ENCODE measurements at places on chromosomes 1 and 21.

DNA sequence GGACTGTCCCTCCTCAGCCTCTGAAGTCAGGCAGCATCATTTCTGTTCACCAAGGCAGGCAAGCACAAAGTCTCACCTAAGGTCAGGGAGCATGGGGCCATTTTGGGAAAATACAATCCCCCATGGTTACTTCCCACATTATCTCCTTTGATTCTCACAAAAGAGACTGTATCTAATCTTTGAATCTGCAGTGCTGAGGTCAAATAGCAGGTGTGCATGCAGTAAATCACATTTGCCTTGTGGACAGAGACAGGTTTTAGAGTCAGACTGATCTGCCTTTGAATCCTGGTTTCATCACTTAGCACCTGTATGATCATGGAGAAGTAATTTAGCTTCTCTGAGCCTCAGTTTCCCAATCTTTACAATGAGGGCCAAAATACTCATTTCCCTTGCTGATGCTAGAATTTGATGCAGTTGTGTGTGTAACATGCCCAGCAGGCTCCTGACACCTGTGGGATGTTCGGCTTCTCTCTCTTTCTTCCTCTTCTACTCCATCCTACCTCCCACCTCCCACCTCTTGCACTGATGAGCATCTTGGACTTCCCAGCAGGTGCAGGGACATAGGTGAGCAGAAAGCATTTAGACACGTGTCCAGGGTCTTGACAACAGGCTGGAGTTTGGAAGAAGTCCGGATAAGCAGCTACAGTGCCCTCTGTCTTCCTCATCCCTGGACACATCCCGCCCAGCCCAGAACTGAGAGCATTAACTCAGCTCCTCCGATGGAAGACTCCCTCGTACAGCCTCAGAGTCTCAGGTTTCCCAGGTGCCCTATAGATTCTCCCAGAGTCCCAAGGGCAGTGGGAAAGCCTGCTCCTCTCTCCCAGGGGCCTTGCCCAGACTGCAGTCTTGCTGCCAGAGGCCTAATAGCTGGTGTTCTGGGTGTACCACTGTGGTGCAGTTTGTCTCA, 18.9 kb downstream of the NENF start:
- DNase-seq, result no peak

- no peak for DNase-seq
Observed at GRCh38 chr1:234253732-234254131, 119.5 kb upstream of the COA6 start.

GRCh38 chr1:100583827-100584226, 45.9 kb downstream of the GPR88 start:
- DNase-seq, result no peak

DNA sequence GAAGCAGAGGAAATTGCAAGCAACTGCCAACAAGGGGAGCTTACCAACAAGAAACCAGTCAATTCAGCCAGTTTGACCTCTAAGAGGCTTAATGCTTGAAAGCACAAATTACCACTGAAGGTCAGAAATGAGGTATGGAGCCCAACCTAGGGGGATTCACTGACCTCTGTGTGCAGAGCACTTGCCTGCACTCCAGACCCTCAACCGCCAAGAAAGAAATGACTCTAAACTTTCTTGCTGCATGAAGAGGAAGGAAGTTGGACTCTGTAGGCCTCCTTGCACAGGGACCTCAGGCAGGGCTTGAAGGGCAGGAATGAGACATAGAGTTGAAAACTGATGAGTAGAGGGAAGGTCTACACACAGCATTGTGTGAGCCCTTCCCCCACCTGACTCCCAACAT, 10.0 kb downstream of the ARMH1 start:
- no peak for DNase-seq

- no peak for DNase-seq
Observed at GRCh38 chr1:214989341-214989740, 93.2 kb upstream of the KCNK2 start.

DNA sequence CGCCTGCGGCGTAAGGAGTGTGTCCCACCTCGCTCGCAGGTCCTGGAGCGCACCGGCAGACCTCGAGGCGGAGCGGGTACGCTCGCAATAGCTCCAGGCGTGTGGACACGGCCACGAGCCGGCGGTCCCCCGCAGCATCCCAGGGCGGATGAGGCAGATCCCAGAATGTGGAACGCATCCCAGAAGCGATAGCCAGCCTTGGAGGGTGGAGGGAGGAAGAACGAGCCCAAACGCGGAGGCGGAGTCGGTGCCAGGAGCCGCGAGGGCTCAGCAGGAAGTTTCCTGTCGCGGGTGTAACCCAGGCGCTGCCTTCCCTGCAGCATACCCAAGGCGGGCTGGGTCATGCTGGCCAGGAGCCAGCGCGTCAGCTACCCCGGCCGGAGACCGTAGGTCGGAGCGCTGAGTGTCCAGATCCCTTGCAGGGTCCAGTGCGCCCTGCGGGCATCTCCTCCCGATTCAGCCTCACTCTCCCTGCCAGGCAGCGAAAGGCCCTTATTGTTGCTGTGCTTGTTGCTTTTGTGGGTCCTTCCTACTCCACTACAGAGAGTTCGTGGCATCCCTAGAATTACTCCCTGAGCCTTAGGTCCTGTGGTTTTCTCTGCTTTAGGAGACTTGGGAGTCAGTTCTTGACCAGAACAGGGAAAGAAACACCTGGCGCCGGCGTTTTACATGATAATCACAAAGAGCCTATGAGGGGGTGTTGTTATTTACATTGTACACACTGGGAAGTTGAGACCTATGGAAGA, 27.7 kb downstream of the STYXL2 start:
- DNase-seq, result peak; percentile 25

DNA sequence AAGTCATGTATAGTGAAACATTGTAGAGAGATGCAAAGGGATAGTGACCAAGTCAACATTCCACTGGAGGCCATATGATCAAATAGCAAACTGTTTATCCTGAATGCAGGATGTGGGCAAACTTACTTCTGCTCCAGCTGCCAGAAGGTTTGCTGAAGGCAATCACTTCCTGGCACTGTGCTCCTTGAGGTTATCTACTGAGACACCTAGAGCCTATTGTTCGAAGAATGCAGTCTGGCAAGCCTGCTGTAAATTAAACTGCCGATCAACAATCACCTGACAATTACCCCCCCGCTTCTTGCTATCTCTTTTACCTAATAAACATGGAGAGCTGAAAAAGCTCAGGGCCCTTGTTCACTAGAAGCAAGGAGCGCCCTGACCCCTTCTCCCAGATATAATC, 139.4 kb upstream of the B3GALT2 start:
- no peak for DNase-seq

- no peak for DNase-seq
Observed at GRCh38 chr1:24417681-24418080, 2.1 kb downstream of the NIPAL3 start.

GRCh38 chr1:119794230-119794875, 16.9 kb downstream of the REG4 start:
- no peak for DNase-seq

GRCh38 chr1:77370583-77371306, 88.9 kb downstream of the AK5 start:
- no peak for DNase-seq

GRCh38 chr1:88731475-88732269, 47.6 kb downstream of the PKN2 start:
- no peak for DNase-seq

DNA sequence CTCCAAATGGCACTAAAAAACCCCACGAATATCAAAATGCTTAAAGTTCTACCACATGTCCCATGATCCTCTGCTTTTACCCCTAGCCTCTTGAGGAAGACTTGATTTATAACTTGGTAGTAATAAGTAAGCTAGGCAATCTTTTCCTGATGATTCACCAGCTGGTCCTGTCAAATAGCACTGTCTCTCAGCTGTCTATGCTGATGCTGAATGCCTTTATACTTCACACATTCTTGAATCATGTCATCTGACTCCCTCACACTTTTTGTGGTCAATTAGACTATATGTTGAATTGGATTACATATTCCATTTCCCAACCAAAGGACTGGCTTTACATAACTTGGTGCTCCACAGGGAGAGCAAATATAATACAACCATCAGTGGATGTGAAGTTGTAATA, 16.6 kb downstream of the C21orf91 start:
- DNase-seq, result no peak

GRCh38 chr1:186420923-186421322, 40.0 kb downstream of the PDC start:
- no peak for DNase-seq

DNA sequence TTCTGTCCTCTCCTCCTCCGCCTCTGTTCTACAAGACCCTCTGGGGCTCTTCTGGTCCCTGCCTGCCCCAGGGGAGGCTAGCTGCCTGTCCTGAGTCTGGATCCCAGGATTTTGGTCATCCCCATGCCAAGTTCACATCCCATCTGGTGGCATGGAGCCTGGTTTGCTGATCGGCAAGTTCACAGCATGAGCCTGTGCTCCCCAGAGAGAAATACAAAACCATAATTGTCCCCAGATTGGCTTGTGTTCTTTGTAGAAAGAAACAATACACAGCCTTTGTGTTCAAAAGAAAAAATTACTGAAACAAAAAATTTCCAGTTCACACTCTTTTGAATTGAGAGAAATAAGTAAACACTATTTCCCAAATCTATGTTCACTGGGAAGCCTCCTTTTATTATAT, 149.4 kb upstream of the ZC3H12A start:
- no peak for DNase-seq

DNA sequence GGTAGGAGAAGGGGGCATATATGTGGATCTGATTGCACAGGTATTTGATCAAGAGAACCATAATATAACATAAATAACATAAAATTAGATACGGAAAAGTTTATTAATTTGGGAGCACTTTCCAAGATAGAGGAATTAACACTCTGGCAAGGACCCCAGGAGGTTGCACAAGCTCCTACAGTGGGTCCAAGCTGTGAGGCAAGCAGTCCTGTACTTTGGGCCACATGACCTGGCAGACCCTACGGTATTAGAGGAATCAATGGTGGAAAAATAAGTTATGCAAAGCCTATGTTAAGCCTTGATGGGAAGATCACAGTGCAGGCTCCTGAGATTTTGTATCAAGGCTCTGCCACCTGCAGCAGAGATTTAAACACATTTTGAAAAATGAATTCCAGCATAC, 220.1 kb downstream of the COL24A1 start:
- DNase-seq, result no peak

GRCh38 chr1:22625262-22625925, 11.0 kb upstream of the C1QA start:
- DNase-seq, result no peak

- peak; percentile 20 for DNase-seq
Observed at GRCh38 chr1:67211589-67212563, 45.6 kb downstream of the IL23R start.

DNA sequence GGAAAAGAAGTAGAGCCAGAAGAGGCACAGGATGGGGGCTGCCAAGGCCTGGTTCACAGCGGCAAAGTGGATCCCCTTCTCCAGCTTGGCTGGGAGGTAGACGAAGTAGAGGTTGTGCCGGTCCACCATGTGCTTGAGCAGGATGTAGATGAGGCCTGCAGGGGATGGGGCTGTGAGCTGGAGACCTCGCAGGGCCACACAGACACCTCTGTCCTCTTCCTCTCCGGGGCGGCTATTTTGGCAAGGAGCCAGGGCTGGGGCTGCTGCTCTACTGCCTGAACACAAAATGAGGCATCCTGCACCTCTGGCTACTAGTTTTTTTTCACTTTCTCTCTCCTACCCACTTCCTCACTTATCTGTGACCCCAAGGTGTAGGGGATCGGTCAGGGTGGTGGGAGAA, 32.3 kb downstream of the TMEM63A start:
- DNase-seq, result peak; percentile 13

DNA sequence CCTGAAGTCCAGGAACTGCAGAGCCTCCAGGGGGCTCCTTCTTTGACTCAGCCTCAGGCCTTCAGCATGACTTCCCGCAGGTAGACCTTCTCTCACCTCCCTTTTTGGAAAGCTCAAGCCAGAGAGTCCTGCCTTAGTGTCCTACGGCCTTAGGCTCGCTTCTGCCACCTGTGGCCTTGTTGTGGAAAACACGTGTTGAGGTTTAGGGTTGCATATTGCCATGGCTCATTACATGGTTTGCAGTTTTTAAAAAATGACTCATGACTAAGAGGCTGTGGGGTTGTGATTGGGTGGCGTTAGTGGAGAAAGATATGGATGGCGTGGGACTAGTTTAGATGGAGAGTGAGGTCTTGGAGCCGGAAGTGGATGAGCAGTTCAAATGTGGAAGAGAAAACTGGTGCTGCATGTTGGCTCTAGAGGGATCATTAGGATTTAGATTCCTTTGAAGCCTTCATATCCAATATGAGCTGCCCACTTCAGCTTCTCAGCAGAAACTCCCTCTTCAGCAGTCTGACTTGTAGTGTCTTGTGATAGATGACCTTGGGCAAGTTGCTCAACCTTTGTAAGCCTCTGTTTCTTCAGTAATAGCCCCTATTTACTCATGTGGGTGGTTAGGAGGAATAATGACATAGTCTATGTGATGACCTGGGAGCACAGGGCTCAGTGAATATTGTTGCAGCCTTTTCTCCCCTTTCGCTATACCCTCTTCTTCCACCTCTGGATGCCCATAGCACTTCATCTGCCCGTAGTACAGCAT, 6.5 kb upstream of the FGGY start:
- no peak for DNase-seq

DNA sequence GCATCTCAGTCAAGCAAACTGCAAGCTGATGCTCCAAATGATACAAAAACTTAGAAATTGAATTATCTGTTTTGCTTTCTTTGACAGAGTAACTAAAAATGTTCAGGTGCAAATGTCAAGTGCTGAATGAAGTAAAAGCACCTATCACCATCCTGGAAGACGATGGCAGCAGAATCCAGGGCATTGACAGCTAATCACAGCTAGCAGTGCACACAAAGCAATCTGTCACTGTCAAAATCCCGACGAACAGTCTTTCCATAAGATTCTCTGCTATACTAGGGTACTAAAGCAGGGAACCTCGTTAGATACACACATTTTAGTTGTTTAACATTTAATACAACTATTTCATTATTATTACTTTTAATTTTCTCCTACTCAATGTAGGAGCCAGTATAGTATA, 233.3 kb downstream of the BRINP3 start:
- DNase-seq, result no peak

GRCh38 chr1:7644086-7644485, 127.0 kb upstream of the VAMP3 start:
- DNase-seq, result no peak

GRCh38 chr1:234957330-234958065, 171.1 kb downstream of the TOMM20 start:
- no peak for DNase-seq

DNA sequence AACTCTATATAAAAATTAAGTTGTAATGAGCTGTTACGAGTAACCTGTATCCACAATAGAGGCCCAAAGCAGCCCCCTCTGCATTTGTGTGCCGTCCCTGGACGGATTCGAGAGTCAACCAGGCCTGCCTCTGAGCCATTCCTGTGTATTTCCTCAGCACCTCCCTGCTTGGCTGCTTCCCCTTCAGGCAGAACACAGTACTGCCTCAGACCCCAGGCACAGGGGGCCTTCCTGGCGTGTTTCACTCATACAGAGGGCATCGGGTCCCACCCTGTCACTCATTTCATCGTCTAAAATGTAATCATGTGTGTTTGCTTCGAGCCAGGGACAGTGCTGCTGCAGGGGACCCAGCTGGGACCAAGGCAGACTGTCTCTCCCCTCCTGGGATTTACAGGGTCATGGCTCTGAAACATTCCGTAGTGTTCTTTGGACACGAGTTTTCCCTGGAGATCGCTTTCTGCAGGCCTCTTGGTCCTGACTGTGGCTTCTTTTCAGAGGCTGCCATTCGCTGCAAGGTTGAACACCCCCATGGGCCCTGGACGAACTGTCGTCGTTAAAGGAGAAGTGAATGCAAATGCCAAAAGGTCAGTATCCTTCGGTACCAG, 19.4 kb downstream of the LGALS8 start:
- no peak for DNase-seq
